ENCODE measurements at places on chromosomes 3 and 15. TPM values are rescaled to one million over a fixed set of nuclear protein-coding genes. Genes with fewer than 3 reads are reported as not detected.

- no peak for DNase-seq
- H3K4me3 ChIP-seq, result no peak overlapping the region
- no peaks in the 10 kb centered on the region for H3K27me3 ChIP-seq
- peaks cover 4% of the 10 kb centered on the region for H3K4me1 ChIP-seq
- no peaks in the 10 kb centered on the region for H3K36me3 ChIP-seq
Measured at GRCh38 chr3:150922611-150923010, 17.4 kb upstream of the MINDY4B start.

DNA sequence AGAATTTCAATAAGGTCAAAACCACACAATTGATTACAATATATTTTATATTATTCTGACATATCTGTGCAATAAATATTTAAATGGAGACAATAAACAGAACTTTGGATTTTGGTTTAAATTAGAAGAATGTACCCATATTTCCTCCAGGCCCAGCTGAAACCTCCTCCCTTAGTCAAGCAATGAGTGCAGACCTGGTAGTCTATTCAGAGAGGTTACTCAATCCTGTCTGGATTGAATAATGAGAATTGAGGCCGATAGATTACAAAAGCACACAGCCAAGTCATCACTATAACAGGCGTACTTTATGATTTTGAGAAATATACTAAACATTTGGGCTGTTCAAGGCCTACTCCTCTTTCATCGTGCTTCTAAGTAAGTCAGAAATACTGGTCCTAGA, 114.5 kb upstream of the STRIT1 start:
- no peaks in the 10 kb centered on the region for H3K36me3 ChIP-seq
- no peaks in the 10 kb centered on the region for H3K27me3 ChIP-seq
- no peaks in the 10 kb centered on the region for H3K4me1 ChIP-seq
- no peak for DNase-seq
- no peak overlapping the region for H3K4me3 ChIP-seq

- H3K4me3 ChIP-seq, result no peak overlapping the region
- DNase-seq, result no peak
- H3K27ac ChIP-seq, result no peak overlapping the region
- H3K4me1 ChIP-seq, result no peaks in the 10 kb centered on the region
- H3K36me3 ChIP-seq, result no peaks in the 10 kb centered on the region
- H3K27me3 ChIP-seq, result peaks cover 36% of the 10 kb centered on the region
Measured at GRCh38 chr3:160035757-160036156, 47.1 kb downstream of the IL12A start.

GRCh38 chr3:5160321-5160720, 27.2 kb upstream of the EDEM1 start:
- H3K27ac ChIP-seq, result no peak overlapping the region
- no peak for DNase-seq
- no peaks in the 10 kb centered on the region for H3K36me3 ChIP-seq
- H3K27me3 ChIP-seq, result no peaks in the 10 kb centered on the region
- H3K4me1 ChIP-seq, result peaks cover 29% of the 10 kb centered on the region

DNA sequence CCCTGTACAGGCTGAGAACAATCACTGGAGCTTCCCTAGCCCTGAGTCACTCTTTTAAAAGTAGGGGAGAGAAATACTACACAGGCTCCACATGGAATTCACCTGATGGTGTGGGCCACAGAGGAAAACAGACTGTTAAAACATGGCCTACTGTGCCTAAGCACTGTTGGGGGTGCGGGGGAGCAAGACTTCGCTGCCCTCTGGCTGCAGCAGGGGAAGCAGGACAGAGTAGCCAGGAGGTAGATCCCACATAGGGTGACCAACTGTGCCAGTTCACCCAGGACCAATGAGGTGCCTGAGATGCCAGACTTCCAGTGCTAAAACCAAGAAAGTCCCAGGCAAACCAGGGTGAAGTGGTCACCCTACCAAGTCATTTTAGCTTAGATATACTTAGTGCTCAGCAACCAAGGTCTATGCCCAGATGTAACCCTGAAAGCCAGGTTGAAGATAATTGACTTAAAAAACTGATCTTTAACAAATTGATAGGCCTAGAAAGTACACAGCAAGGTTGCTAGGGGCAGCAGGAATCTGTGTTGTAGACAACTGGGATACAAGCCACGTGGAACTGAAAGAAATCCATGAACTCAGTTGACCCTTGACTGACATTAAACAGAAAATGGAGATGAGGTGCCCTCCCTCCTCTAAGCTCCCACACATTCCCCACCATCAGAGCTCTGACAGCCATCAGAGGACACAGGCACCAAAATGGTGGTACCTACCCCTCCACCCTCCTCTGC, 344.2 kb upstream of the PPP2R3A start:
- no peak overlapping the region for H3K27ac ChIP-seq

DNA sequence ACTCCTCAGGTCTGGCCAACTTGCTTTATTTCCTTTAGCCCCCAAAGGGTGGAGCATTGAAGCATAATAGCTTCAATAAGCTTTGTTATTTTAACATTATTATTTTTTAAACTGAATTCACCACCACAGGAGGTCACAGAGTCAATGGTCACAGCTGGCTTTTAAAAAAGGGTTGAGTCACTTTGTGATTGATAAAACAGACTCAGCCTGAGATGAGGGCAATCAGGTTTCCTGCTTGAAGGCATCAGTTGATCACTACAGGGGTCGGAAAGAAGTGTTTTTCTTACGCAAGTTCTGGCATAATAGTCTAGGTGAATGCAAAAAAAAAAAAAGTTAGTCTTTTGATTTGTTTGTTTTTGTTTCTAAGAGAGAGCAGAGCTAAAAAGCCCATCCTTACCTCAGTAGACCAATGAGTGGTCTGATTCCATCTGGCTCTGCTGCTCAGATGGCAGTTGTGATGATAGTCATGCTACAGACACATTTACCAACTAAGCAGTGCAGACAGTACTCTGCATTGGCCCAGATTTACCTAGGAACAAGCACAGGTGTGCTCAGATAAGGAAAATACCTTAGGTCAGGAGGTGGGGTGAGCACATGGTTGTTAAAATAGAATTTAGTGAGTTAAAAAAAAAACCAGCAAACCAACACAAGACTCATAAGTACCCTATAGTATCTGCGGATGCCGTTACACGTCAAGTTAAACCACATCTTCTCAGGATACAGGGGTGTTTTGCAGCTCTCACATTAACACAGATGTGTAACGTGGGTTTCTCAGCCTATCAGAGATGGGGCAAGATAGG, 22.6 kb downstream of the ZNF80 start:
- H3K36me3 ChIP-seq, result no peaks in the 10 kb centered on the region
- peak overlapping the region; percentile 42 for H3K4me3 ChIP-seq
- DNase-seq, result no peak

GRCh38 chr3:184685055-184685454, 26.8 kb downstream of the MAGEF1 start:
- H3K27ac ChIP-seq, result no peak overlapping the region
- H3K27me3 ChIP-seq, result no peaks in the 10 kb centered on the region
- H3K4me3 ChIP-seq, result no peak overlapping the region
- H3K4me1 ChIP-seq, result peaks cover 13% of the 10 kb centered on the region
- H3K36me3 ChIP-seq, result no peaks in the 10 kb centered on the region

- no peaks in the 10 kb centered on the region for H3K27me3 ChIP-seq
- no peaks in the 10 kb centered on the region for H3K36me3 ChIP-seq
- no peak overlapping the region for H3K4me3 ChIP-seq
- no peak for DNase-seq
- H3K27ac ChIP-seq, result no peak overlapping the region
- no peaks in the 10 kb centered on the region for H3K4me1 ChIP-seq
Measured at GRCh38 chr3:189841473-189842205, 210.4 kb downstream of the TP63 start.

GRCh38 chr15:79629687-79630086, 197.6 kb downstream of the MINAR1 start:
- no peak overlapping the region for H3K27ac ChIP-seq
- DNase-seq, result no peak
- H3K4me1 ChIP-seq, result no peaks in the 10 kb centered on the region
- no peaks in the 10 kb centered on the region for H3K36me3 ChIP-seq
- no peak overlapping the region for H3K4me3 ChIP-seq

GRCh38 chr3:38723569-38724391, 74.3 kb upstream of the SCN5A start:
- no peak for DNase-seq
- no peak overlapping the region for H3K4me3 ChIP-seq
- H3K4me1 ChIP-seq, result no peaks in the 10 kb centered on the region
- no peak overlapping the region for H3K27ac ChIP-seq
- H3K27me3 ChIP-seq, result no peaks in the 10 kb centered on the region

GRCh38 chr3:194736896-194737600, 51.4 kb downstream of the FAM43A start:
- H3K36me3 ChIP-seq, result no peaks in the 10 kb centered on the region
- H3K4me1 ChIP-seq, result no peaks in the 10 kb centered on the region
- H3K4me3 ChIP-seq, result no peak overlapping the region
- DNase-seq, result no peak
- no peak overlapping the region for H3K27ac ChIP-seq
- H3K27me3 ChIP-seq, result no peaks in the 10 kb centered on the region

- no peak overlapping the region for H3K27ac ChIP-seq
- no peaks in the 10 kb centered on the region for H3K27me3 ChIP-seq
- H3K4me1 ChIP-seq, result peaks cover 22% of the 10 kb centered on the region
Measured at GRCh38 chr15:42729409-42729808, 7.5 kb downstream of the CDAN1 start.

DNA sequence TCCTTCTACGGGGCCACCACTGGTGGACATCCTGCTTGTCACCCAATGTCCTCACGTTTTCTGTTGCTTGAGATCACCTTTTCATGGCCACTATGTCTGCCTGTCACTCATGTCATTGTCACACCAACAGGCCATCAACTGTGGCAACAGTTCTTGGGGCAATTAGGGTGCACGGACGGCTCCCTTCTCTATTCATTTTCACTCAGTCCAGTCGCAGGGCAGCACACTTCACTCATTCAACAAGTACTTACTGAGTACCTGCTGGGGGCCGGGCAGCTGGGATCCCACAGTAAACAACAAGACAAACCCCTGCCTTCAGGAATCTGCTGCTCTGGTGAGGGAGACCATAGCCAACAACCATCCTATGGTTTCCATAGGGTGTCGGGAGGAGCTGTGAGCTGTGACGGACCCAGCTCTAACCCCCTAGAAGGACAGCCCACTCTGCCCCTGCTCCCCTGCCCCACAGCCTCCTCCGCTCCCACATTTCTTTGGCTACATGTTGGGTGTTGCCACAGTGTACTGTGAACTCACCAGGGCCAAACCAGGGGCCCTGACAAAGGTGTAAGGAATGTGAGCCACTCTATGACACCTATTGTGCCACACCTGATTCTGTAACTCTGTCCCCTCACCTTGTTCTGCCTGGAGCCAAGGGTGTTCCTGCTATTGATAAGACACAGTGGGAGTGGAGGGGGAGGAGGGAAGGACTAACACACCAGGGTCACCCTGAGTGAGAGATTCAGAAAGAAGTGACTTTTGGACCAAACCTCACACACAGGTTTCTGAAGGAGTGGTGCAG, 1.9 kb downstream of the VILL start:
- H3K4me1 ChIP-seq, result peaks cover 30% of the 10 kb centered on the region
- H3K27me3 ChIP-seq, result no peaks in the 10 kb centered on the region
- no peak overlapping the region for H3K4me3 ChIP-seq
- H3K27ac ChIP-seq, result no peak overlapping the region
- no peaks in the 10 kb centered on the region for H3K36me3 ChIP-seq

The ONECUT1 gene
- 2.4 TPM for total RNA-seq

The CTXN2 gene
- not detected for total RNA-seq

The PLA2G4E gene
- not detected for total RNA-seq

Data from tibial nerve (tissue), 4 donors.